ENCODE measurements at places on chromosomes 12 and 14.

DNA sequence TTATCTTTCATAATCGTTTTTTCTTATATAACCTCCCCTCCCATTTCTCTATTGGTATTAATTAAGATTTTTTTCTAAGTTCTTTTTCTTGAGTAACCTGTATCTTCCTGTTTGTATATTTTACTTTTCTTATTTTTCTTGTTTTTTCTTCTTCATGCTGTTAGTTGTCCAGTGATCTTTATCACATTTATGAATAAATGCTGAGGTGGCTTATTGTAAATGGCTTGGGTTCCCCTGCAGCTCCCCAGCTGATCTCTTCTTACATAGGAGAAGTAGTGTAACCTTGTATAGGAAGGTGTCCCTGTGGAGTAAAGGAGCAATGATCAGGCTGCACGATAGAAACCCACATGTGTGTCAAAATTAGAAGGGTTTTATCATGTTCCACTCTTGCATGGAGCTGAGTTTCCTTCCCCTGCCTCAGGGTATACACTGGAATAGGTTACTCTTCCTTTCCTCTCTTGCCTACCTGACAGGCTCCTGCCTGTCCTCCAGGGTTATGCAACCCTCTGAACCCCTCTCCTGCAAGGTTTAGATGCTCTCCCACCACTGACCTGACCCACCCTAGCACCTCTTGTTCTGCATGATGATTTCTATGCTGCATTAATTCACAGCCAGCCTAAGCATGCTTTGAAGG lies 334.8 kb upstream of the RGS6 start:
- no peak for DNase-seq

DNA sequence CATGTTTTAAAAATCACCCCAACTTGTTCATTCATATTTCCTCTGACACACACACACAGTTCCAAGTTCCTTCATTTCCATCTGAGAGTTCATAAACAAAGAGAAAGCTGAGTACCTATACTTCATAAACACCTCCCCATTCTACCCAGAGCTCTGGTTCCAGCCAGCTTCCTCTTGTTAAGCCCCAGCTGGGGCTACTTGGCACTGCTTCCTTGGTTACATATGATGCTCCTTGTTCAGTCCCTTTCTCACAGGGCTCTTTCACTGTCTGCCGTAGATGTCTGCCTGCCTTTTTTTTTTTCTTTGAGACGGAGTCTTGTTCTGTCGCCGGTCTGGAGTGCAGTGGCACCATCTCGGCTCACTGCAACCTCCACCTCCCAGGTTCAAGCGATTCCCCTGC lies 77.5 kb downstream of the COX16 start:
- DNase-seq = no peak

GRCh38 chr12:51687177-51687576 lies 96.1 kb downstream of the SCN8A start:
- DNase-seq = no peak

GRCh38 chr14:101791919-101792572 lies 30.5 kb downstream of the PPP2R5C start:
- DNase-seq = no peak

DNA sequence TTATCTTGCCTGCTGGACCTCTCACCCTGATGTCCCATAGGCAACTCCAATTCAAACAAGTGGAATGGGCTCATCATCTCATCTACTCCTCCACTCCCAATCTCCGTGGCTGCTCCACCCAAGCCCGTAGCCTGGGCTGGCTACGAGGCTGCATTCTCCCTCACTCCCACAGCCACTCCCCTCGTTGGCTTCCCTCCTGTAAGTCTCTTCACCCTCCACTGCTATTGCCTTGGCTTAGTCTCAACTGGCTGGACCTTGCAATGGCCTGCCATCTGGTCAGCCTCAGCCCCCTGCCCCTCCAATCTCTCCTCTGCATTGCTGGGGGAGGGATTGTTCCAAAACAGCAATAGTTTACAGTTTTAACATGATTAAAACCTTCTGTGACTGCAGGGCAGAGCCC lies 44.4 kb upstream of the PELI2 start:
- DNase-seq = no peak
